ENCODE measurements at places on chromosomes 5 and 9. TPM values are rescaled to one million over a fixed set of nuclear protein-coding genes. Genes with fewer than 3 reads are reported as not detected.

The PPP3R2 gene
- not detected for polyA plus RNA-seq

The AKNA gene
- 0.57 TPM for polyA plus RNA-seq

The MCIDAS gene
- polyA plus RNA-seq, result not detected

The DMRT3 gene
- polyA plus RNA-seq, result not detected

The DIMT1 gene
- 49.5 TPM for polyA plus RNA-seq
